ACHN (cell line): ENCODE measurements at places on chromosomes 1 and 21.

DNA sequence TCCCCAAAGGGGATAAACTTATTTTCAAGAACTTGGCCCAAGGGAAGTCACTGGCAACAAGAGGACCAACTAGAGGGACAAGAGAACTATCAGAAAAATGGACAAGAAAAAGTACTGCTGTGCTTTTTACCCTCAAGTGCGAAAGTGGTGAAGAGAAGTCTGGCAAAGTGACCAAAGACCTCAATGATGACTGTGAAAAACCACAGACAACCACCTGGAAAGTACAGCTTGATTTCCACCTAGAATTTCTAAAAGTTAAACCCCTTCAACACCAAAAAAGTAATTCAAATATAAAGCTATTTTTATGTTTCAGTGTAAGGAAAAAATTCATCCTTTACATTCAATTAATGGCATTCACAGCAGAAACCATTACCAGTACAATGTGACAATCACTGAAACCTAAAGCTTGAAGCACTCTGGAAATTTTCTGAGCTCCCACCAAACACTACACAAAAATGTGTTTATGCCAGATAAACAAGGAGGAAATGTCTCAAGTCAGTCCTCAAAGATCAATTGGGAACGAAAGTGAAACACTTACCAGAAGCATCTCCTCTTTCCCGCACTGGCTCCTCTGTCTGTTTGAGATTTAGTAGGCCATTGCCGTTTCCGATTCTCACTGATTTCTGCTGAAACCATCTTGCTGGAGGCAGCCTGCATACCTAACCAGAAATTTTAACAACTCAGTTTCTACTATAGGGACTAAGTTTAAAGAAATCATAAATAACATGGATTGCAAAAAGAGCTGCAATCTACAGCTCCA lies 8.3 kb downstream of the SDE2 start:
- no peak for DNase-seq

DNA sequence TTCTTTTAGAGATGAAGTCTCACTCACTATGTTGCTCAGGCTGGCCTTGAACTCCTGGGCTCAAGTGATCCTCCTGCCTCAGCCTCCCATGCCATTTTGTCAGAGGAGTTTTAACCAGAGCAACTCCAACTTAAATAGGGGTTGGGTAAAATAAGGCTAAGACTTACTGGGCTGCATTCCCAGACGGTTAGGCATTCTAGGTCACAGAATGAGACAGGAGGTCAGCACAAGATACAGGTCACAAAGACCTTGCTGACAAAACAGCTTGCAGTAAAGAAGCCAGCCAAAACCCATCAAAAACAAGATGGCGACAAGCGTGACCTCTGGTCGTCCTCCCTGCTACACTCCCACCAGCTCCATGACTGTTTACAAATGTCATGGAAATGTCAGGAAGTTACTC lies 5.7 kb upstream of the DNAH14 start:
- no peak for DNase-seq

- DNase-seq, result peak; percentile 29
Measured at GRCh38 chr1:200415227-200415626, 5.4 kb upstream of the ZNF281 start.

GRCh38 chr1:30147188-30147587 lies 576.2 kb downstream of the MATN1 start:
- no peak for DNase-seq

- no peak for DNase-seq
Measured at GRCh38 chr1:116503546-116504307, 67.1 kb downstream of the CD58 start.

DNA sequence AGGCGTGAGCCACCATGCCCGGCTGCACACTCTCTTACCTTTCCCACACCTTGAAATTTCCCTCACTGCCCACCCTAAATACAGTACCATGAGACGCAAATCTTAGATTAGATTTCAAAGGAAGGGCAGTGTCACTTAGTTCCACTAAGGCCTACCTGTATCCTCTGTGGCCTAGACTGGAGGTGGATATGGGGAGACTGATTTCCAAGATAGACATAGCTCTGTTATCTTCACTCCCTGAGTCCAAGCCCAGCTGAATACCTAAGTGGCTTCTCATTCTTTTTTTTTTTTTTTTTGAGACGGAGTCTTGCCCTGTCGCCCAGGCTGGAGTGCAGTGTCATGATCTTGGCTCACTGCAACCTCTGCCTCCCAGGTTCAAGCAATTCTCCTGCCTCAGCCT lies 89.0 kb downstream of the SLC16A1 start:
- no peak for DNase-seq

DNA sequence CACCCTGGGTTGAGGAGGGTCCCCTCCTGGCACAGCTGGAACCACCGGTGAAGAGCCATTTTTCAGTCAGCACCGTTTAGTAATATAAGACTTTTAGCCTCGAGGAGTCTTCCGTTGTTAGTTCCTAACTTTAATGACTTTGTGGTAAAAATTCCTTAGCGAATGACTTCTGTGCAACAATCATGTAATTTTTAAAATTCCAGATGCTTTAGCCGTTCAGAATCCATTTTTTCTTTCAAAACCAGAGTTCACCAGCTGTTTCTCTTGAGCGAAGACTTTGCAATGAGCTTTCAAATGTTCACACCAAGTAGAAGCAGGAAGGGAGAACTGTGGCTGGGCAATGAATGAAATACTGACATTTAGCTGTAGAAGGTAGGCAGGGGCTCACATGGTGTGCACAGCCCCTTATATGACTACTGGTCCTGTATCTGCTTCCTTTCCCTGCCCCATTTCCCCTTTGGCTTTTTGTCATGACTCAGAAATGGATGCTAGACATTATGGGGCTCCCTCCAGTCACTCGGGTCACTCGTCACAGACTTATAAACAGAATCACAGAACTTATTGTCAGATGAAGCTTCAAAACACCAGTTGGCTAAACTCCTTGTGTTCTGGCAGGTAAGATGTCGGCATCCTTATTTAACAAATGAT lies 4.1 kb downstream of the DISC1 start:
- DNase-seq, result no peak

DNA sequence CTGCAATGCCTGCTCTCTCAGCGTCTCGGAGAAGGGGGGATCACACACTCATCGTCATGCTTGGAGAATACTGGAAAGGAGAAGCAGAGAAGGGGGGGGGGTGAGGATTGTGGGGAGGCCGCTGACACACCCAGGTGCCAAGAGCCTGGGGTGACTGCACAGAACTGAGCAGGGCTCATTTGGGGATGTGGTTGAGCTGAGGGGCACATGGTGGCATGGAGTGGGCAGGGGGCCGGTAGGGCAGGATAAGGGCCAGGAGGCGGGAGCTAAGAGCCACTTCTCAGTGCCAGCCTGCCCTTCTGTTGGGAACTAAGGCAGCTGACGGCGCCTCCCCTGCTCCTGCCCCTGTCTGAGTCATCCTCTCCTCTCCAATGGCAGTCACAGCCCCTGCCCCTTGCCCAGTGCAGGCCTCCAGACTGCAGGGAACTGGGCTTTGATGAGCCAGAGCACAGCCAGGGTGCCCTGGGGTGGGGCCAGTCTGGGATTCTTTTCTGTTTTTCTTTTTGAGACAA lies 27.2 kb downstream of the MRPL37 start:
- DNase-seq, result peak; percentile 88

GRCh38 chr1:58805716-58806571 lies 22.1 kb upstream of the JUN start:
- DNase-seq, result no peak

DNA sequence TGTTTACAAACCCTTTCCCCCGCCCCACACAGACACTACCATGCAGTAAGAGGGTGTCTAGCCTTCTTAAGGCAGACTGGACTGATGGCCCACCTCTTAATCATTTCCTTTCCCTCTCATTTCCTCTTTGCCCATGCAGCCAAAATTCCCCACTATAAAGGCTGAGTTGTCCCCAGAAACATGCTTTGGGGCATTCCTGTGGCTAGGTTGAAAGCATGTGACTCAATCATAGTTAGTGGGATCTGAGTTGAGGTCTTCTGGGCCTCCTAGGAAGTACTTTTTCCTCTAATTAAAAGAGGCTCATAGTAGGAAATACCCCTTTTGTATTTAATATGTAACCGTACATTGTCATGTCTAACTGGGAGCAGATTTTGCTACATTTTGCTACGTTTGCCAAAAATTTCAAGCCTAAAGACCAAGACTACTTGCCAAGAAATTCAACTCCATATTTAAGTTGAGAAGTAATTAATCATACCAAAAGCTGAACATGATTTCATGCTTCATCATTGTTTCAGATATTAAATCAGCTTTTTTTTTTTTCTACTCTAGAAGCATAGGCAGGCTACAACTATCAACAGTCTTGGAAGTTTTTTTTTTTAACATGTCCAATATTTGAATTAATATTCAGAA lies 174.7 kb downstream of the ADGRL4 start:
- DNase-seq, result peak; percentile 52

GRCh38 chr1:221701570-221702186 lies 40.2 kb downstream of the DUSP10 start:
- DNase-seq, result no peak

DNA sequence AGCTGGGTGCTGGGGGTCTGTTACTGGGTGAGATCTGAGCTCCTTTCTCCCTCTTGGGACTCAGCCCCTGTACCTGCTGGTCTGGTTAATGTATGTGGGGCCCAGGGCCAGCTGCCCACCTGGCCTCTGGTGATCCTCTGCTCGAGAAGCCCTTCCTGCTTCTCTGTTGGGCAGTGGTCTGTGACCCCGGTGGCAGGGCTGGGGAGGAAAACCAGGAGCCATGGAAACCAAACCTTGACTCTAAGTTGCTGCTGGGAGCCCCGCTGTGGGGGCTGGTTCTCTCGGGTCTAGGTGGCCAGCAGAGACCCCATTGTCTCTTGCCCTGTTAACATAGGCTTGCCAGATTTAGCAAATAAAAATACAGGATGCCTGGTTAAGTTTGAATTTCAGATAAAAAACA lies 1.3 kb downstream of the PADI1 start:
- no peak for DNase-seq

DNA sequence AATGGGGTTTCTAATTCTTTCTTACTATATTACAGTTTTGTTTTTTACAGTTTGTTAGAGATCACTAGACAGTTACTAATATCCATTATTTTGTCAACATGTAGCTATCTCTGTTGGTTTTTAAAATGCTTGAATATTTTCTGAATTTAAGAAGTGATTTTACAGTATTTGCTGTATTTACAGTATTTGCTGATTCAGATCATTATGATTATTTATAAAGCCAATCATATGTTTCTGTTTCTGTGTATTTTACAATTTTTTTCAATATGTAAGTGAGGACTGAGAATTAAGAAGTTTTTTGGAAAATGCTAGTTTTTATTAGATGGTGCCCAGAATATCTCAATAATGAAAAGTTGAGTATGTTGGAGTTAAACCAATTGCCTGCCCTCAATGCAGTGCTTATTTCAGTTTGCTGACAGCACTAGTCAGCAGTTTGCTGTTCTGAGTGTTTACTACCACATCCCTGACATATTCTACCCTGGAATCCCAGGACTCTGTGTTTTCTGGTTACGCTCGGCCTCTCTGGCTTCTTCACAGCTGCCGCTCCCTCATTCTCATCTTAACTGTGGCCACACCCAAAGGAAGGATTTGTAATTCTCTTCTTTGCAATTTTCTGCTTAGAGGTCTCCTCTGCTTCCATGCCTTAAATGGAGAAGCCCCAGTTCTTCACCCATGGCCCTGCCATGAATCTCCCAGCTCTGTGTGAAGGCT lies 68.0 kb upstream of the BACH1 start:
- peak; percentile 3 for DNase-seq

GRCh38 chr21:32196001-32196400 lies 82.8 kb downstream of the MIS18A start:
- no peak for DNase-seq
